ENCODE measurements at places on chromosomes 2 and 18.

GRCh38 chr2:36376319-36376765 lies 20.8 kb downstream of the CRIM1 start:
- DNase-seq, result no peak

DNA sequence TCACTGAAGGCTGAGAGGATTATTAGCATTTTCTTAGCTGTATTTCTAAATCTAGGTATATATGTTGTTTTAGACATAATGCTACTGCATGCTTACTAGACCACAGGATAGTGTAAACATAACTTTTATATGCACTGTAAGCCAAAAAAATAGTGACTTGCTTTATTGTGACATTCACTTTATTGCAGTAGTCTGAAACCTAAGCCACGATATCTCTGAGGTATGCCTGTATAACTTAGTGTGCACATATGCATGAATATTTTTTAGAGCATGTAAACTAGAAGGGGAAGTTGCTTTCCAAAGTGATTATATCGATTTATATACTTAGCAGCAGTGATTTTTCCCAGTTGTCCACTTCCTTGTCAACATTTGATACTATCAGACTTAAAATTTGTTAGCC lies 81.8 kb downstream of the SOS1 start:
- no peak for DNase-seq

DNA sequence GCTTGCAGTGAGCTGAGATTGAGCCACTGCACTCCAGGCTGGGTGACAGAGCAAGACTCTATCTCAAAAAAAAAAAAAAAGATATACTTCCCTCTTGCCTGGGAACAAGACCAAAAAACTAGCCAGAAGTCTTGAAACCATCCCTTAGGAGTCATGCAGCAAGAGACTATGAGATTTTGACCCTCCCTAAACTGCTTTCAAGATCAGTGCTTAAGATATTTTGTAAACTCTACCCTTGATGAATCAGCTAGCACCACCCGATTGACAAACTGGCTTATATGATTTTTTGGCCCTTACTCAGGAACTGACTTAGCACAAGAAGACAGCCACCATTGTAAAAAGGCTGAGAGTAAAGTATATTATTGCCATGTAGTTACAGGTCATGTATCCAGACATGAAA lies 3.8 kb downstream of the SULT1C3 start:
- DNase-seq, result no peak

GRCh38 chr2:25320077-25320476 lies 21.6 kb downstream of the DNMT3A start:
- DNase-seq, result no peak

- DNase-seq, result no peak
These were observed 67.9 kb downstream of the DGKD start for GRCh38 chr2:233422050-233422639.

DNA sequence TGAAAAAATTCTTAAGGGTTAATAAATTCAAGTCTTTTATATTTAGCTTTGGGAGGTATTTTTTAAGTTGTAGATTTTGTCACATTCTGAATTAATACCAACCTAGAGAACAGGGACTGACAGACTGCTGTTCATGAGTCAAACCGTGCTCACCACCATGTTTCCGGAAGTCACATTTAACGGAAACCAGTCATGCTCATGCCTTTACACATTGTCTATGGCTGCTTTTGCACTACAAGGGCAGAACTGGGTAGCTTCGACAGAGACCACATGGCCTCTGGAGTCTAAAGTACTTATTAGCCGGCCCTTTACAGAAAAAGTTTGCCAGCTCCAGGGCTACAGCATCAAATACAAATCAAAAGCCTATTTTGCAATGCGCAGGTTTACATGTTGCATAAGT lies 33.3 kb downstream of the LONRF2 start:
- DNase-seq, result no peak

DNA sequence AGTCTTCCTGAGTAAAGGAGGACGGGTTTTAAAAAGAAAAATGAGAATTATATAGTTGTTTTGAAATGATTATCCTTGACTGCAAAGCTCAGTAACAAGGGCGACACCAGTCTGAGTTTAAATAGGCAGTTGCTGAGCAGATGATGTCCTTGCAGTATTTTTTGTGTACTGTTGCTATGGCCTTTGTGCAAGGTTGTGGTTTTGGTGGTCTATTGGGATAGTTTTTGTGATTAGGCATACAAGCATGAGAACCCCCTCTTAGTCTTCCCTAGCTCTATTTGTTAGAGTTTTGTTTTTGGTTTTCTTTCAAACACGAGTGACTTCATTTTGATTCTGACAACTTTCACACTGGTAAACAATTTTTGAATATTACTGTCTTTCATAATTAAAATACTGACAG lies 64.1 kb downstream of the TAF4B start:
- no peak for DNase-seq

DNA sequence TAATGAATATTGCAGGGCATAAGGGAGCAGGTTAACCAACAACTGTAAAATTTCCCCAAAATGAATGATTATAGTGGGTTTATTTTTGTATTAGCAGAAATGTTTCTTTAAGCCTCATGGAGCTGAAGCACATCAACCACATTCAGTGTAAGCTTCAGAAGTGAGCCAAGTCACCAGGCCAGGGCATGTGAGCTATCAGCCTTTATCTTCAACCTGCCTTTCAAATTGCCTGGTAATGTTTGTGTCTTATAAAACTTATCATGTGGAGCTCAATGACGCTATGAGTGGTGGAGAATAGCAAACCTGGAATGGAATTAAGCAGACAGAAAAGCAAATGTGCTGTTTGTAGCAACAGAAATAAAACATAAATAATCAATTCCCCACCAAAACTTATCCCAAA lies 1068.4 kb downstream of the LRP1B start:
- no peak for DNase-seq

- no peak for DNase-seq
These were observed 118.0 kb upstream of the TACR1 start for GRCh38 chr2:75317316-75317715.

Data from stimulated activated CD8-positive, alpha-beta memory T cell treated with anti-CD3 and anti-CD28 coated beads, Interleukin-7, amount 100 ng/mL, for 1 hour (primary cell).